ENCODE measurements at places on chromosomes 4 and X.

- no peak for DNase-seq
Measured at GRCh38 chrX:54411732-54412131, 28.5 kb upstream of the TSR2 start.

DNA sequence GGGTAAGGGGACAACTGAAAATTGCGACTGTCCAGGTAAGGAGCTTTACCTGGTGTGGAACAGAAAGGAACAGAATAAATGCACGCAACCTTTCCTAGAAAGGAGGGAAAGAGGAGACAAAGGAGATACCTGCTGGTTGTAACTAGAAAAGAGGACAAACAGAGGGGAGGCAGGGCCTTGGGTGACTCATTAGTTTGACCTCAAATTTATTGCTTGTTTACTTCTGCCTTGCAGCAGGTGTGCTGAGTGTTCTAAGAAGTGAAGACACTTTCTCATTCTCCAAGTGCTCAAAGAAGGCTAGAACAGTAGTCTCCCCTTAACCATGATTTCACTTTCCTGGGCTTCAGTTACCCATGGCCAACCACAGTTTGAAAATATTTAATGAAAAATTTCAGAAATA is 123.1 kb upstream of the BOD1L1 start:
- DNase-seq, result no peak

DNA sequence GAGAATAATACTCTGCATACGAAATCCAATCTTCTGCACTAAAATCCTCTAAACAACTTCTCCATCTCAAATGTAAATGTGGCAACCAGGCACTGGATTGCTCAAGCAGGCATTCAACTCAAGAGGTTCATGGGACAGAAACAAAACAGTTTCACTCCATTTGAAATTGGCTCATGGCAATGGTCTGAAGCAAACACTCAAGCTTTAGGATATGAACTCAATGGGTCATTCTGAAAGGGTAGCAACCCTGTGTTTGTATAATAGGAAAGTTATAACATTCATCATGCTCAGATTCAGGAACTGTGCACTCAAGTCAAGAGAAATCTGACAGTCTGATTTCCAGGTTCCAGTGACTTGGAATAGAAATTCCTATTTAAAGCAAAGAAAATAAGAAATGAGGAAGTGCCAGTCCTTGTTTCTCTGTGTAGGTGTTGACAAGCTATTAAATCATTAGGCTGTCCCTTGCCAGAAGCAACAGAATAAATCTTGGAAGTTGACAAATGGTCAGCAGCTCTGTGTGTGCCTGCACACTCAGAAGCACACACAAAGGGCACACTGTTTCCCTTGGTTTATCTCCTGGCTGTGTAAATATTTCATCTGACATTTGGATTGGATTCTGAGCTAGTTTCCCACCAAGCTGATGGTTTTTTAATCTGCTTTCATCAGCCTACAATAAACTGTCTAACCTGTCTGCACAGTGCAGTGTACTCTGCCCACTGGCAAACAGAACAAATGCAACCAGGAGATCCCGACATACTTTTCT is 75.9 kb upstream of the CITED1 start:
- DNase-seq, result no peak

- DNase-seq, result no peak
Measured at GRCh38 chrX:39264023-39264422, 462.8 kb downstream of the MID1IP1 start.

GRCh38 chrX:150982788-150983520 is at the start of gene HMGB3:
Gene HMGB3, plus strand, starts transcription at chrX:150983335. Its CDS starts 2,265 bp downstream, at chrX:150985600.
- peak; percentile 99 for DNase-seq

DNA sequence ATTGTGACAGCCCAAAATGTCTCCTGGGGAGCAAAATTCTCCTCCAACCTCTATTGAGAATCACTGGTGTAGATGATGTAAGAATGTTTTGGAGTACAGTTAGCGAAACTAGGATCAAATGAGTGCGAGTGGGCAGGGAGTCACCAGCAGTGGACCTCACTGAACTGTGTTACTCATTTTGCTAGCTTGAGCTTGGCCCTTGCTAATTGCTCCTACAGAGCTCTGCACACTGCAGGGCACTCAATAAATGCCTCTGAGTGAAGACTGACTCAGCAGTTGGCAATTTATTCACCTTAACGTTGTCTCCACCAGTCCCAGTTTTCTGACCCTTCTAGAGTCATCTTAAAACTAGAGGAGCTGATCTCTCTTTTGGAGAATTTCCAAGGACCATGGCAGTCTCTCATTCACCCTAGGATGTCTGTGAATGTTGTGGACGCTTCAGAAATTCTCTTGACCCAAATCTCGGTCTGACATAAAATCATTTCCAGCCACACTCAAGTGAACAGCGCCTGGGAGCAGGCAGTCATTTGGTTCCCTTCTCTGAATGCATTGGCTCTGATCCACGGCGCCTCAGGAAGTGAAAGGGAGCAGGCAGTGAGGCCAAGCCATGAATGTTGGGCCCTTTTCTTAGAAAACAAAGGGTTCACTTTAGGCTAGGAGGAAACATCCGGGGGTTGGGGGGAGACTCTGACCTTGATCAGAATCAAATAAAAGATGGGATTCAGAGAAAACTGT is 148.1 kb downstream of the NWD2 start:
- no peak for DNase-seq

DNA sequence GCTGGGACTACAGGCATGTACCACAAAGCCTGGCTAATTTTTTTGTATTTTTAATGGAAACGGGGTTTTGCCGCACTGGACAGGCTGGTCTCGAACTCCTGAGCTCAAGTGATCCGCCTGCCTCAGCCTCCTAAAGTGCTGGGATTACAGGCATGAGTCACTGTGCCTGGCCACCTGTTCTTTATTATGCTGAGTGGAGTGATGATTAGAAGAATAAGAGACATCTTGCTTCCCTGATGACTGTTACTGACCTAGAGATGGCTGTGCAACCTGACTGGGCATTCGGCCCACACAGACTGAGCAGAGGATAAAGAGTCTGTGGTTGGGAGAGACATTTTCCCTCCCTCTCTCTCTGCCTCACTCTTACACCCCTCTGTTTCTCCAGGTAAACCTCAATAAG is 56.7 kb downstream of the SPINK2 start:
- no peak for DNase-seq

DNA sequence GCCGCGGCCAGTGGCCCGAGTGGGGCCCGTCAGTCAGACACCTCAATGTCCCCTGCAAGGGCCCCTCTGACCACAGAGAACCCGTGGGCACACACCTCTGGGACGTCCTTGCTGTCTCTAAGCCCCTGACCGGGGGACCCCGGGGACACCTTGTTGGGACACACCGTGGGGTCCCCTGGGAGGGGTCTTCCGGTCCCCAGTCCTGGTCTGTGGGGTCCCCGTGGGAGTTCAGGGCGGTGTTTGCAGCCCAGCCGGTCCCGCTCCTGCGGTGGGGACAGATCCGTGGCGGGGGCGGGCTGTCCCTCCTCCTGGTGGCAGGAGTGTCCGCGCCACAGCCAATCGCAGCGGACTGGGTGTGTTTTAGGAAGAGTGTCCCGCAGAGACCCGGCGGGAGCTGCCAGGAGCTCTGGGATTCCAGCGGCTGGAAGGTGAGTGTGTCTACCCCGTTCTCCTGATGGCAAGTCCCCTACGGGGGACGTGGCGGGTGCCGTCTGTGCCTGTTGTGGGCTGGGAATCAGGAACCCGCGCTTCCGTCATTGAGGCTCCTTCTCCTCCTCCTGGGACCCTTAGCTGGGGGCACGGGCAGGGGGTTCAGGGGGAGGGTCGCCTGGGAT is 5.1 kb upstream of the PLCXD1 start:
- peak; percentile 97 for DNase-seq

DNA sequence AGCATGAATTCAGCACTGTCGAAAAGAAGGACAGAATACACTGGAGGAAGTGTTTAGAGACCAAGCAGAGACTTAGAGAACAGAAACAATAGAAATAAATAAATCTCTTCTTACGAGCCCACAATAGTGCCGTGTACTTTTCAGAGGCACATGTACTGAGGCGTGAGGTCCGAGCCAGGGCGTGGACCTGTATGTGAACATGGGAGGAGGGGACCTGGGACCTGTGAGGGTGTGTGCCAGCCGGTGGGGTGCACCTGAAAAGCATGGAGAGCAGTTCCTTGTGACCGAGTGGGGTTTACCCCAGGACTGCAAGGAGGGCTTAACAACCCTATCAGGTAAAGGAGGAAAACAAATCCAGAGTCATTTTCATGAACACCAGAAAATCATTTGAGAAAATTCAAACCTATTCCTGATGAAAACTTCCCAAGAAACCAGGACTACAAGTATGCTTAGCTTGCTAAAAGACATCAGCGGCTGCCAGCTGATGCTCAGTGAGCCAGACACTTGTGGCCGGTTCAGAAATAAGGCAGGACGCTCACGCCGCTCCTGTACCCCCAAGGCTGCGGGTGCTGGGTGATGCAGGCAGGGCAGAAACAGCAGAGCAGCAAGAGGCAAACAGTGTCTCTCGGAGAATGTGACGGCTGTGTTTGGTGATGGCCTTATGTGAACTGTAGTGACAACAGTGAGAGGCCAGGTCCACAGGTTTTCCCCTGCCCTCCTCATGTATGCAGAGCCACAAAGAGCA is 37.1 kb downstream of the NELFA start:
- DNase-seq, result peak; percentile 21

DNA sequence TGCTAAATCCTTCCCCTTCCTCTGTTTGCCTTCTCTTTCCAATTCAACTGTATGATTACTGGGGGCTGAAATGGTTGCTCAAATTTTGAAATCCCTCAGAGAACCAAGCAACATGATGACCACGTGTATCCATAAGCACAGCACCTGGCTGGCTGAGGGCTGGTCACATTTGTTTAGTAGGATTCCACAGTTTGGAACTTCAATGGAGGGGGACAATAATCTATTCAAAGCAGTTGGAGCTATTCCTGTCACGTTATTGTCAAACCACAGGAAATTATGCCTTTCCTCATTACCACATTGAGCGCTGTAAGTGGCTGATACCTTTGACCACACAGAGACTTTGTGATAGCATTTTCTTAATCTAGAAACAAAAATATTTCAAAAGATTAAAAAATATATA is 7.0 kb downstream of the TMSB4X start:
- no peak for DNase-seq

GRCh38 chr4:95049551-95050233 is 291.9 kb downstream of the BMPR1B start:
- no peak for DNase-seq

DNA sequence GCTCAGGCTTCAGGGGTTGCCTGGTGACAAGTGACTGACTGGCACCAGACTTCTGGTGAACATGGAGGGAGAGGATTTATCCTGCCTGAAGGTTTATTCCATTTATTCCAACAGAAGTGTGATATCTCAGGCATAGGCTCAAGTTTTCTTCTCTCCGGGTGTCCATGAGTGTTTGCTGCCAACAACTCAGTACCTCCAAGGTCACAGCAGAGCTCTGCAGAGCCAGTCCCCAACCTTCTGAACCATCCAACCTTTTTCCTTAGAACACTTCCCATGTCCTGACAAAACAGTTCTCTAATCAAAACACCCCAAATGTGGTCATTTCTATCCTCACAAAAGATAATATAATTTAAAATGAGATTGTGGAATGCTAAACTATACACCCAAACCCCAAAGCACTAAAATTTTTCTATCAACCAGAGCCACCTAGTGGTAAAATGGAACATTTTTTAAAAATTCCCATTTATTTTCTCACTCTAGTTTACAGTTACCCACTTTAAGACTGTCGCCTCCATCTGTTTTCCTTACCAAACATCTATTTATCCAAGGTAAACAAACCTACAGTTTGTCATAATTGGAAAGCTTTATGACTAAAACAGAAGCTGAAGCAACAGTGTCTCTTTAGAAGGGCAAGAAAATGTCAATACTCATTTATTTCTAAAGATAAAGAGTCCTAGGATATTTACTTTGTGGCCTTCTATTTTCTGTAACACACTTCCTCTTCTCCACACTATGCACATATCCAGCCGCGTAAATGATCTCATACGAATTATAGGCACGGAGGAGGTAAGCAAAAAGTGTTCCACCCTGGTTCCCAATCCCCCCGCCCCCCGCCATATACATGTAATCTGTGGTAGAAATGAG is 39.5 kb downstream of the TMEM154 start:
- peak; percentile 60 for DNase-seq

- DNase-seq, result no peak
Measured at GRCh38 chr4:163391756-163392155, 48.1 kb downstream of the NPY5R start.

GRCh38 chr4:103934178-103934789 is 214.5 kb upstream of the TACR3 start:
- peak; percentile 52 for DNase-seq

GRCh38 chr4:170005472-170005871 is 20.7 kb downstream of the MFAP3L start:
- no peak for DNase-seq

GRCh38 chr4:850323-850945 is 24.5 kb upstream of the CPLX1 start:
- peak; percentile 82 for DNase-seq

Data from osteoblast (primary cell).